ENCODE measurements at places on chromosomes 3 and 15. TPM values are rescaled to one million over a fixed set of nuclear protein-coding genes. Genes with fewer than 3 reads are reported as not detected.
A peak's percentile ranks its signal among the peaks of the same experiment; 100 is the strongest.

The TADA3 gene
- 36.4 TPM for polyA plus RNA-seq

The ITIH3 gene
- 0.19 TPM for polyA plus RNA-seq

The HHATL gene
- polyA plus RNA-seq, result 0.81 TPM

GRCh38 chr15:81303244-81304225 lies 20.4 kb downstream of the STARD5 start:
- H3K27me3 ChIP-seq, result no peaks in the 10 kb centered on the region
- H3K4me1 ChIP-seq, result peaks cover 11% of the 10 kb centered on the region

DNA sequence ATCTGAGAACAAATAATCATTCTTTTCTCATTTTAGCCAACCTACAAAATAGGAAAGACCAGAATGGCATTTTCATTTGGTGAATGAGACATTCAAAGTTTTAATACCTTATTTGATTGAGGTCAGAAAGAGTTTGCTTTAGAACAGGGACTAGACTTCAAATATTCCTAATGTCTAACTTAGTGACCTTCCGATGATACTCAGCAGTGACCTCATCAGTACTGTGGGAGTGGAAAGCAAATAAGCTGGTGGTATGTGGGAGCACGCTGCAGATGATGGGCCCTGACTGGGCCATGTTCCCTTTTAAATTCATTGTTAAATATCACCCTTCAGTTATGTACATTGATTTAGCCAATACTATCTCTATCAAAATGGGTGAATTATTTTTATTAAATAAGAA lies 223.3 kb downstream of the P3H2 start:
- H3K4me3 ChIP-seq, result no peak overlapping the region
- H3K27ac ChIP-seq, result no peak overlapping the region
- no peaks in the 10 kb centered on the region for H3K27me3 ChIP-seq
- no peaks in the 10 kb centered on the region for H3K4me1 ChIP-seq
- DNase-seq, result no peak
- H3K36me3 ChIP-seq, result no peaks in the 10 kb centered on the region

DNA sequence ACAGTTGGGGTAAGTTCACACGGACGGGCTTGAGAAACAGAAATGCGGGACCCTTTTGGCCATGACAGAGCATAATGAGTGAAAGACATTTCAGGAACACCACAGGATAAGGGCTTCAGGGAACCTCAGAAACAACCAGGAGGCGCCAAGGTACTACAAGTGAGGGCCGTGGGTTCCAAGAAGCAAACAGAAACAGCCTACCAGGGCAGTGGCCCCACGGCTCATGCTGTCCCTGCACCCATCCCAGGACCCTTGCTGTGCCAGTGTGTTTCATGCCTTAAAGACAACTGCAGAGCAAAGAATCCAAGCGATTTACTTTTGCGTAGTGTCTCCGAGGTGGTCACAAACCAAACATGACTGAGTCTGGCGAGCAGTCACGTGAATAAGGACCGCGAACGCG lies 54.0 kb downstream of the RUBCN start:
- no peak for DNase-seq
- H3K27ac ChIP-seq, result no peak overlapping the region
- H3K4me1 ChIP-seq, result no peaks in the 10 kb centered on the region
- peaks cover 82% of the 10 kb centered on the region for H3K36me3 ChIP-seq

DNA sequence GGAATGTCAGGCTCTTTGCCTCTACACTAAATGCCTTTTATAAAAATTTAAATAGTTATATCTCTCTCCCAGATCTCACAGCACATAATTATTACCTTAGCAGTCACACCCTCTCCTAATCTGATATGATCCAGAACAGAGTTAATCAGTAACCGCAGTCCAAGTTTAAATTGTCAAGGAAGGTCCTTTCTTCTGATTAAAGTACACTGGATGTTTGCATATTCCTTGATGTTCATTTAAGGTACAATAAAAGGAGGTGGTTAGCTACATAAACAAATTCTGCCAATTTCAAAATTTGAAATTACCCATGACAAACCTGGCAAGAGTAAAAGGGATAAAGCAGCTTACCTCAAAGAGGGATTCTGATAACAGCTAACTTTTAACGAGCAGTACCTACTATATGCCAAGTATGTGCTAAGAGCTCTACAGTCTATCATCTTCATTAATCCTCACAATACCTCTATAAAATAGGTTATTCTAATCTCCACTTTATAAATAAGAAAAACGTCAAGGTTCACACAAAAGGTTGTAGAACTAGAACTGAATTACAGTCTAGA lies 4.3 kb downstream of the GOLIM4 start:
- DNase-seq, result no peak
- H3K4me3 ChIP-seq, result no peak overlapping the region
- H3K27ac ChIP-seq, result peak overlapping the region; percentile 18
- H3K4me1 ChIP-seq, result peaks cover 82% of the 10 kb centered on the region

DNA sequence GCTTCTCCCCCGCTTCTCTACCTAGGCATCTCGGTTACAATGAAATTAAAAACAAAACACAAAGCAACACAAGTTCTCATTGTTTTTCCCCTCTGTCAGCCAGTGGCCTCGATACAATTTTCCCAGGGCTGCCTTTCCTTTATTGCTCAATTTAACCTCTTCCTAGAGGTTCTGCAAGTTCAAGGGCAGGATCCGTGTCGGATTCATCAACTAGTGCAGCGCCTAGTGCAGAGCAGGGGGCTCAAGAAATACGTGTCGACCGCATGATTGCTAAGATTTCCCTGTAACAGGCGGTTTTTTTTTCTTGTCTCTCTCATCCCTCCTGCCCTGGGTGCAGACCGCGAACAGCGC lies 1.4 kb upstream of the BHLHE40 start:
- peaks cover 2% of the 10 kb centered on the region for H3K36me3 ChIP-seq
- peaks cover 34% of the 10 kb centered on the region for H3K4me1 ChIP-seq
- H3K4me3 ChIP-seq, result peak overlapping the region; percentile 97
- H3K27ac ChIP-seq, result peak overlapping the region; percentile 99
- no peak for DNase-seq

DNA sequence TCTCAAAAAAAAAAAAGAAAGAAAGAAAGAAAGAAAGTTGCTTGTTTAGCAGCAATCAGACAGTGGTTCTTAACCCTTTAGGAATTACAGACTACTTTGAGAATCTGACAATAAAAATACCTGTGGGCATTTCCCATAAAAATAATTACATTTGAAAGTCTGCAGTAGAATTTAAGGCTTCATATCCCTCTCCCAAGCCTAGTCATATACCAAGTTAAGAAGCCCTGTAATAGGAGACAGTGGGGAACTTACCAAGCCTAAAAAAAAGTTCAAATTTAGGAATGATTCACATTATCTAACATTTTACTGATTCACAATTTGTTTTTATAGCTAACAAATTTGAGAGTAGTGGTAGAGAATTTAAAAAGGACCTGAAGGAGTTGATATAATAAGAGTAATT lies 47.5 kb downstream of the LRRFIP2 start:
- no peak overlapping the region for H3K4me3 ChIP-seq
- H3K27ac ChIP-seq, result no peak overlapping the region
- peaks cover 4% of the 10 kb centered on the region for H3K4me1 ChIP-seq

DNA sequence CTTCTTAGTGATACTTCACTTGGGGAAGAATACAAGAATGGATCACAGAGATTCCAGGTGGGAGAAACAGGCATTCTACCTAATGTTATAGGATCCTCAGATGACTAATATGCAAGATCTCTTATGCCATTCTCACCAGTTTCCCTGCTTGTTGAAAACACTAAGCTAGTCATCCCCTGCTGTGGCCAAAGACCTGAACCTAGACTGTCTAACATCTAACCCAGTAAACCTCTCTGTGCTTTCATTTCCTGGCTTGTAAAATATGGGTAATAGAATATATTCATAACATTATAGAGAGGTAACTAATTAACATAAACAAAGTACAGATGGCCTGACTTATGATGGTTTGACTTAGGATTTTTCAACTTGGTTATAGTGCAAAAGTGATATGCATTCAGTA lies 776.3 kb downstream of the TUSC7 start:
- no peak overlapping the region for H3K27ac ChIP-seq
- H3K36me3 ChIP-seq, result no peaks in the 10 kb centered on the region
- no peaks in the 10 kb centered on the region for H3K4me1 ChIP-seq

DNA sequence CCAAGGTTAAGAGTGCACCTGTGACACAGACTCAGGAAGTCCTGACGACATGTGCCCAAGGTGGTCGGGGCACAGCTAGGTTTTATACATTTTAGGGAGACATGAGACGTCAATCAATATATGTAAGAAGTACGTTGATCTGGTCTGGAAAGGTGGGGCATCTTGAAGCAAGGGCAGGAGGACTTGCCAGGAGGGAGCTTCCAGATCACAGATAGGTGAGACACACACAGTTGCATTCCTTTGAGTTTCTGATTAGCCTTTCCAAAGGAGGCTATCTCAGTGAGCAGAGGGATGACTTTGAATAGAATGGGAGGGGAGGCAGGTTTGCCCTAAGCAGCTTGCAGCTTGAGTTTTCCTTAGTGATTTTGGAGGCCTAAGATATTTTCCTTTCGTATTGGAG lies 257.4 kb downstream of the CGGBP1 start:
- H3K36me3 ChIP-seq, result no peaks in the 10 kb centered on the region
- H3K27me3 ChIP-seq, result peaks cover 3% of the 10 kb centered on the region
- no peak overlapping the region for H3K27ac ChIP-seq
- no peaks in the 10 kb centered on the region for H3K4me1 ChIP-seq
- DNase-seq, result no peak
